ENCODE measurements at places on chromosomes 2 and 18.

GRCh38 chr18:59918320-59918755, 18.5 kb downstream of the PMAIP1 start:
- DNase-seq: peak; percentile 49

DNA sequence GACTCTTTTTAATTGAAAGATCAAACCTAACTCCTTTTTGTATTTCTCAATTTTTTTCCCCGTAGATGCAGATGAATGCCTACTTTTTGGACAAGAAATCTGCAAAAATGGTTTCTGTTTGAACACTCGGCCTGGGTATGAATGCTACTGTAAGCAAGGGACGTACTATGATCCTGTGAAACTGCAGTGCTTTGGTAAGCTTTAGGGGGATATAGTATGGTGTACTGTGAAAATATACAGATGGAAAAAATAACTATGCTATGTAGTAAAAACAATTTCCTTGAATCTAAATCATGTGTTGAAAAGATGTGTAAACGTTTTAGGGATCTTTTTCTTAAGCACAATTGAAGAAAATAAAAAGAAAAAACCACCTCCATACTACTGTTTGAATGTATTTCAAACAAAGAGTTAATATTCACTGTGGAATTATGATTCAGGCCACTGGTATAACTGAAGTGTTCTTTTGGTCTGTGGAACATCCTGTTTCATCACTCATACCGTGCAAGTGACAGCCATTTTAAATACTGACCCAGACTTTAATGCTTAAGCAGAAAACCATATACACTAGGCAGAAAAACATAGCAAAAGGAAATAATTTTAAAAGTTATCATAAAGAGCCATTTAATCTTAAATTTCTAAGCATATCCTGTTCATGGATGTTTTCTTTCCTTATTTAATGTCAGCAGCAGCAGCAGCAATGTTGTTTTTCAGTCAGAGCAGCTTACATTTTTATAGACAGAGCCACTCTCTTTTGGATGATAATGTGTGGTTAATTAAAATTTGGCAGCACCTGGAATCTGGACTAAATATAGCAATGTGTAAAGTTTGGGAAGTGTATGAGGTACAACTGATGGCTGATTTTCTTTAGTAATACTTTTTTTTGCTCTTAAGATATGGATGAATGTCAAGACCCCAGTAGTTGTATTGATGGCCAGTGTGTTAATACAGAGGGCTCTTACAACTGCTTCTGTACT, 112.8 kb upstream of the RASGRP3 start:
- DNase-seq: no peak

GRCh38 chr2:196985511-196986183, 59.1 kb upstream of the PGAP1 start:
- no peak for DNase-seq

DNA sequence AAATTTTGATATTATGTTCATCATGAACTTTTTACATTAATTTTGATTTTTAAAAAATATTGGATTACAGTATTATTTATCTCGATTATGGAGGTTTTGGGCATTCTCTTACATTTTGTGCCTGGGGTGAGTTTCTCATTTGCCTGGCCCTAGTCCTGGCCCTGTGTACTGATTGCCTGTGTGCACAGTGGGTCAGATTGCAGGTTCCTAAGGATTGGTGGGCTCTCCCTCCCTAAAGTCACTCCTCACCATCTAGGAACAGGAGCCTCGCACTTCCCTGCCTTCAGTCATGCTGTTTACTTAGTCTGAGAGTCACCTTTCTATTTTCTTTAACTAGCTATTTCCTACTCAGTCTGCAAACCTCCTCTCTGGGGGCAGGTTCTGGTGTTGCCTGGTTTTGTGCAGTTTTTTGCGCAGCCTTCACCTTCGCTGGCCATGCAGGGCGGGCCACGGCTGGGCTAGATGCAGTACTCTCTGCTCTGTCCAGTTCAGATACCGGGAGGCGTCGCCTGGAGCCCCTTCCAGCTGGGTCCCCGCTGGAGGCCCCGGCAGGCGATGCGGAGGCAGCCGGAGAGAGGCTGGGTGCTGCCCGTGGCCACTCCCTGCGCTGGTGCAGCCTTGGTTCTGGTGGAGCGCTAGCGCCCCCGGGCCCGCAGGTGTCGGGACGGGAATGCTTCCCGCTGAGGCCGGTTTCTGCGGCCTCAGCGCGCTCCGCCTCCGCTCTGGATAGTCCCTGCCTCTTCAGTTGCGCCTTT, 23.3 kb upstream of the MC5R start:
- peak; percentile 68 for DNase-seq

GRCh38 chr2:139790807-139791752, 1010.9 kb upstream of the NXPH2 start:
- no peak for DNase-seq

DNA sequence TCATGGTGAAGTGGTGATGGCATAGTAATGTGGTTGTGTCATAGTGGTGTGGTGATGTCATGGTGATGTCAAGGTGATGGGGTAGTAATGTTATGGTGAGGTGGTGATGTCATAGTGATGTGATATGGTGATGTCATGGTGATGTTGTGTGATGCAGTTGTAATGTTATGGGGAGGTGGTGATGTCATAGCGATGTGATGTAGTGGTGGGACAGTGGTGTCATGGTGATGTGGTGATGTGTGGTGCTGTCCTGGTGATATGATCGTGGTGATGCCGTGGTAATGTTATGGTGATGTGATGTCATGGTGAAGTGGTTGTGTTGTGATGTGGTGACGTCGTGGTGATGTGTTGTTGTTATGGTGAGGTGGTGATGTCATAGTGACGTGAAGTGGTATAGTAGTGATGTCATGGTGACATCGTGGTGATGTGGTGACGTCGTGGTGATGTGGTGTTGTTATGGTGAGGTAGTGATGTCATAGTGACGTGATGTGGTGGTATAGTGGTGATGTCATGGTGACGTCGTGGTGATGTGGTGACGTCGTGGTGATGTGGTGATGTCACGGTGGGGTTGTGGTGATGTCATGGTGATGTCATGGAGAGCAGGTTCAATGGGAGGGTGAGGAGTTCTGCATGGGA, 242.7 kb upstream of the MYT1L start:
- peak; percentile 1 for DNase-seq

GRCh38 chr2:70751881-70752280, 16.1 kb downstream of the ADD2 start:
- no peak for DNase-seq

GRCh38 chr18:39752351-39752750, 2186.8 kb upstream of the CELF4 start:
- DNase-seq: no peak

DNA sequence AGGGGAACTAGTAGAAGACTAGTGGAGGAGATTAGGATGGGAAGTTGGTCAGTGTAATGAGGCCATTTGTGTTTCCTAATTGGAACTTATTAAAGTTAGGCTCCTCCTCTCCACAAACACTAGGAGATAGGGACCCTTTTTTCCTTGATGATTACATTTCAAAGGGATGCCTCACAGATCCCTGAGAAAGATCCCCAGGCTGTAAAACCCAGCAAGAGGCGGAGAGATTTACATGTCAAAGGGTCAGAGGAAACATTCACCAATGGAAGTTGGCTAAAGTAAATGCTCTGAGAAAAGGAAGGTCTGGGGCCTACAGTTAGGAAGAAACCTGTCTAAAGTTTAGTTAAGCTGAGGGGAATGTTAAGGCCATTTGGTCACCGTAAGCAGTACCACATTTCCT, 1.4 kb upstream of the CCDC85A start:
- no peak for DNase-seq

- no peak for DNase-seq
Measured at GRCh38 chr2:218709908-218710307, 727 bp upstream of the TTLL4 start.

GRCh38 chr2:219001577-219002394, 8.6 kb upstream of the CRYBA2 start:
- DNase-seq: no peak

DNA sequence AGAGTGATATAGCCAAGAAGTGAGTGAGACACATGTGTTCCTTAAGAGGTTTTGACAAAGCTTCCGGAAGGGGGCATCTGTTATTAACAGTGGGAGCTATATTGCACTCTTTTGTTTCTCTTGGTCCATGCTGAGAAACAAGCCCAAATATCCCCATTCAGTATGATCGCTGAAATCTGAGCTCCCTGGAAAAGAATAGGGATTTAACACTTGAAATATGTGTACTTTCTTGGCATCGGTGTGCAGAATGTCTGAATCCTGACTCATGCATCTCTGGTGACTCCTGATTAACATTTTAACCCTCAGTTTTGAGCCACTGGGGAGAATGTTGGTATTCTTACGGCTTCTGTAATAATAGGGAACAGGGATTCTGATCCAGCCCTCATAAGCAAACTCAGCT, 448.1 kb downstream of the TSN start:
- no peak for DNase-seq

DNA sequence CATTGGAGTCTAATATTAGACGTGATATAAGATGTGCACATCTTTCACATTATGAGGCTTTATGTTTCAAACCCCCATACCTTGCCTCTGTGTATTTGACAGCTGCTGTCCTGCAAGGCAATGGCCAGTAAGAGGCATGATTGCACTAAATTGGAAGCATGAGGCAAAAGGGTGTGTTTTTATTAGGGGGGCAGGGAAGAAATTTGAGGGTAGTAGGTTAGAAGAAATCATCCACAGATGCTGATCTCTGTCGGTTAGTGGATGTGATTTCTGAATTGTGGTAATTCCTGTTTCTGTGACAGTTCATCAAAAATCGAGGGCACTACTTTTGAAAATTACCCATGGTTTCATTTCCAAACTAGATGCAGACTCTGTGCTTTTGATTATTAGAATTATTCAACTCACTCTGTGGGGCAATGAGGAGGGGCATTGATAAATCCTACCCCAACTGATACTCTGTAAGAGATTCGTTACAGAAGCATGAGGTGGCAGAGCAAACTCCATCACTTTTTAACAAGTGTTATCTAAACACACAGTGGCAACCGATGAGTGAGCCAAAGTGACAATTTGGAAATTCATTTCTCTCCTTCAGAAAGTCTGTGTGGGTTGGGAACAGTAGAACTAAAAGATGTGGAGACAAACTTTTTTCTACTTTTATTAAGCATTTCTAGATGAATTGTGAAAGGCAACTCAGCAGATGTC, 453.0 kb downstream of the ARHGAP15 start:
- DNase-seq: no peak

DNA sequence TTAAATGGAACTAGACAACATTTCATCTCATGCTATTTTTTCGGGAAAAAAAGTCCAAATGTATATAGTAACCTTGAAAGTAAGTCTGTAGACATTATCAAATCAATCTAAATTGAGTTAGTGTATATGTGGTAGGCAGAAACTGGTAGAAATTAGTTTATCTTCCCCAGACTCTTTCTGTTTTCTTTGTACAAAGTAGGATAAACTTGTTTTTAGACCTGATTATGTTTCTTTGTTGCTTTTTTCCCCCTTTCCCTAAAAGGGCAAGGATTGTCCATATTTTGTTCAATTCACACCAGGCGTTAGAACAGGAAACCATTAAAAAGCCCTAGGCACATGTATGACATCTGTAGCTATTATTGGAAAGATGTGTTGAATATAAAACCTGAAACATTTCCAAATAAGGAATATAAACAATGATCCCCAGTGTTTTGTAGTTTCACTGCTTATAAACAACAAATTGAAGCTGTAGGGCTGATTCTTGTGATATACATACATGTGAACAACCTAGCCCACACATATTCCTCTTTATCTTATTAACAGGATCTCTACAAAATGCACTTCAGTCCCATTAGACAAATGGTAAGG, 528.3 kb downstream of the PARD3B start:
- DNase-seq: no peak

GRCh38 chr18:44997174-44997573, 316.5 kb downstream of the SETBP1 start:
- no peak for DNase-seq

- no peak for DNase-seq
Measured at GRCh38 chr2:226898897-226899296, 63.0 kb downstream of the RHBDD1 start.

DNA sequence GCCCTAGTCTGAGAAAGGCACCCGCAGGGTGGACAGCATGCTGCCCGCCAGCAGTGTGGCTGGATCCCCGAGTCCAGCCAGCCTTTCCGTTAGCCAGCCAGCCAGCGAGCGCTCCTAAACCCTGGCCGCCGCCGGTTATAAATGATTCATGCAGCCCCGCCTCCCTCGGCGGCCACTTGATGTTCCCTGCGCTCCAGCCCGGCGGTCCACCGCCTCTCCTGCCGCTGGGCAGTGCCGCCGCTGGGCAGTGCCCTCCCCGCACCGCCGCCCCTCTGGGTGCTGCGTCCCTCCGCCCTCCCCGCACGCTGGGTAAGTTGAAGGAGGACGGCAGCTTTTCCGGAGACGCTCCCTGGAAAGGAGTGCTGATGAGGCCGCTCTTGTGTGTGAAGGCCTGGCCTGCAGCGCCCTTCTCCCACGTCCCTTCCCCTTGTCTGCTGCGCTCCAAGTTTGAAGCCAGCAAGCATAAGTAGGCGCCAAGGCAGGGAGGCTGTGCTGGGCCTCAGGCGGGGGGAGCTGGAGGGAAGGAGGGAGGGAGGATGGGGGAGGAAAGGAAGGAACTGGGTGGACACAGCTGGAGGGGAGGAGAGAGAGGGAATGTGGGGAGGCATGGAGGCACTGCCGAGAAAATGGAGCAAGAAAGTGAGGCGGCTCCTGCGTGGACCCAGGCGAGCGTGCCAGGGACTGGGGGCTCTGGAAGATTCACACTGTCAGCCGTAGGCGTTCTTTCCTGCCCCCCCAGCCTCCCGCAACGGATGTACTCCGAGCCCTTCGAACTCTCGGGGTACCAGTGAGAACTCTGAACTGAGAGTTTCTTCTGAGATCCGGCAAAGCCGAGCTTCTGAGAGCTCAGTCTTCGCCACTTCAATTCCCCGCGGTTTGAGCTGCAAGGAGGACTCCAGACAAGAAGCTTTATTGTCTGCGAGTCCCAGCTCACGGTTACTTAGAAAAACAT, 131.9 kb downstream of the GLI2 start:
- DNase-seq: no peak

GRCh38 chr2:19580264-19580663, 221.8 kb upstream of the OSR1 start:
- no peak for DNase-seq

DNA sequence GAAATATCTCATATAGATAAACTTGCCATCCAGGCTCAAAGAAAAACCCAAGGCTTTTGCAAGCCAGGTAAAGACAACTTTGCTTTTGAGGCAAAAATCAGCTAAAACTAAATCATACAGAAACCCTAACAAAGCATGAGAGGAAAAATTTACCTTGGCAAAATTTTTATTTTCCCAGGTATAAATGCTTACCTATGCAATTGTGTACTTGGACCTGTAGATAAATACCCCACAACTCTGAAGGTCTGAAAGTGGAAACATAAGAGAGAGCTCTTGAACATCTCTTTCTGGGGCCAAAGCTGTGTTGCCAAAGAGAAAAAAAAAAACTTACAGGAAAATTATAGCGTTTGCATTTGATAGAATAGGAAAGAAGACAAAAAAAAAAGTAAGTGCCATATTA, 14.6 kb upstream of the CSRNP3 start:
- no peak for DNase-seq

DNA sequence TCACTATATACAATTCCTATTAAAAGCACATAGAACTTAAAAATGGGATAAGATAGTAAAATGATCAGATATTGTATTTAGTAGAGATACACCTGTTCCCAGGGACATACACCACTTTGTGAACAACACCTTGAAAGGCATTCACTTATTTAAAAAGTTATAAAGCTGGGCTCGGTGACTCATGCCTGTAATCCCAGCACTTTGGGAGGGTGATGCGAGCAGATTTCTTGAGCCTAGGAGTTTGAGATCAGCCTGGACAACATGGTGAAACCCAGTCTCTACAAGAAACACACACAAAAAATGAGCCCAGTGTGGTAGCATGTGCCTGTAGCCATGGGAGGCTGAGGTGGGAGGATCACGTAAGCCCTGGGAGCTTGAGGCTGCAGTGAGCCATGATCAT, 90.9 kb downstream of the RAPGEF4 start:
- no peak for DNase-seq

GRCh38 chr2:33312355-33312754, 164.1 kb upstream of the RASGRP3 start:
- no peak for DNase-seq

Measured in activated CD4-positive, alpha-beta T cell treated with anti-CD3 and anti-CD28 coated beads, Interleukin-2, Interleukin-6, amounts not matched to agents 100 ng/mL and 50 ng/mL, durations not matched to agents 16 hours and 8 hours (primary cell).